ENCODE measurements at places on chromosomes 13 and 19. TPM values are rescaled to one million over a fixed set of nuclear protein-coding genes. Genes with fewer than 3 reads are reported as not detected.
A peak's percentile ranks its signal among the peaks of the same experiment; 100 is the strongest.

DNA sequence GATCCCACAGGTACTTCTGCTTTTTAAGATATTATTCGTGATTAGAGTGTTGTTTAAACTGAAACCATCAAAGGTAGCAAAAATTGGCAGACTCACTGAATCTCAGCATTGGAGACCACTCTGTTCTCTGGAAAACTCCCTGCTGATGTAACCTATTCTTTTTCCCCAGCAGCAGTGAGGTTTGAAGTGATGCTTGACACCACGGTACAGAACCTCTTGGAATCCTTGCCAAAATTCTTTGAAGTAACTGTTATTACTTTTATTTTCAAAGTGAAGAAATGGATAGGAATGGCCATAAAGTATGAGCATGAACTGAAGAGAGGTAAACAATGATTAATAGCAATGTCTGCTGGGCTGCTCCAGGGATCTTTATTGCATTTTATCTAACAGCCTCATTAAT, 66.4 kb upstream of the KL start:
- DNase-seq = peak; percentile 37

DNA sequence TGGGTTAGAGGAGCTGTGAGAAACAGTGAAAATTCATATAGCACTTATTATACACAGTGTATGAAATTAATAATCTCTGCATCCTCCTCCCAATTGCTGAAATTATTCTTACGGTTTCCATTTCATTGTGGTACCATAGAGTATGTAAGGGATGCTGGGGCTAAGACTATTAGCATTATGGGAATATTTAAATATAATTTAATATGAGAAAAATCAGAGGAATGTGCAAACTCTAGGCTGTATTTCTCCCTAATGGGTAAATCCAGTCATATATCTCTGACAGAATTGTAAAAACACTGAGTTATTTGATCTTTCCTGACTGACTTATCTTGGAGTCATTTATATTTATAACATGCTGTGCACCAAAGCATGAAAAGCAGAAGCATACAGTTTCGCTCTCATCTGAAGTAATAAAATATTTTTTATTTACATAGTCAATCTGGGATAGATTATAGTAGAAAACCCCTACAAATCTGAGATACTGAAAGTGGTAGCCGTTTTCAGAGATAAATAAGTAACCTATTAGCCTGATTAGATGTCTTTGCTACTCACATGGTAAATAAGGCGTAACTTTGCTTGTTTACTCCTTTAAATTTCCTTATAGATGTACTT, 34.9 kb downstream of the LRCH1 start:
- DNase-seq = no peak

- DNase-seq = no peak
These were observed 29.8 kb downstream of the TSHZ3 start for GRCh38 chr19:31319465-31319864.

DNA sequence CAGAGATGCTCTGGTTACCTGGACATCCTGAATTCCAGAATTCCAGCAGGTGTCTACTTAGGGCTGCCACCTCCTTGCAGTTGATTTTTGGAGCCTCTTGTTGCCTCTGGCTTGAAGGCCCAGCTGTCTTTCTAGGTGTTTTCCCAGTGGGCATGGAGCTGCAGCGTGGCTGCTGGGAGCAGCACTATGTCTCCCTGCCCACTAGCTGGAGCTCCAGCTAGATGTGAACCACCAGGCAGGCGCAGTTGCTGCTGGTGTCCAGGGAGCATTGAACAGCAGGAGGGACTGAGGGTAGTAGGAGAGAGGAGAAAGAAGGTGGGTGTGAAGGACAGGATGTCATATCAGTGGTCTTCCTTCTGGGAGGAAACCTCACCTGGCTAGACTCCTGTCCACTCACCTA, 9.9 kb upstream of the SELENOW start:
- DNase-seq = no peak

PRKACA gene
- 62.4 TPM for total RNA-seq

IGFLR1 gene
- total RNA-seq = 1.8 TPM

DNA sequence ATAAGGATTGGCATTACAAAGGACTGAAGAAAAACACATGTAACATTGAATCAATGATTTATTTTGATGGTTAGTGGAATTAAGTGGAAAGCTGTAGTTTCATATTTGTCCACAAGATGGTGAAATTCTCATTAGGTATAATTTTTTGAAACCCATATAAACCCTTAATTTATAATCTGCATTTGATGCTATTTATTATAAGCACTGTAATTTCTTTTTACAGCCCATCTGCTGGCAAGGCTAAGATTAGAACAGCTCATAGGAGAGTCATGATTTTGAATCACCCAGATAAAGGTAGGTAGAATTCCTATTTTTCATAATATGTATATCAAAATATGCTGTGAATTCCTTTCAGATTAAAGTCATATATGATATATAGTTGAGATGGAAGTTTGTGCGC, 62.2 kb downstream of the DNAJC15 start:
- DNase-seq = peak; percentile 58

- DNase-seq = peak; percentile 8
These were observed 14.2 kb downstream of the OR7A17 start for GRCh38 chr19:14871619-14872230.

CEACAM3 gene
- not detected for total RNA-seq

TEX29 gene
- total RNA-seq = not detected

GRCh38 chr19:40262422-40262821, 22.7 kb downstream of the AKT2 start:
- DNase-seq = no peak

DNA sequence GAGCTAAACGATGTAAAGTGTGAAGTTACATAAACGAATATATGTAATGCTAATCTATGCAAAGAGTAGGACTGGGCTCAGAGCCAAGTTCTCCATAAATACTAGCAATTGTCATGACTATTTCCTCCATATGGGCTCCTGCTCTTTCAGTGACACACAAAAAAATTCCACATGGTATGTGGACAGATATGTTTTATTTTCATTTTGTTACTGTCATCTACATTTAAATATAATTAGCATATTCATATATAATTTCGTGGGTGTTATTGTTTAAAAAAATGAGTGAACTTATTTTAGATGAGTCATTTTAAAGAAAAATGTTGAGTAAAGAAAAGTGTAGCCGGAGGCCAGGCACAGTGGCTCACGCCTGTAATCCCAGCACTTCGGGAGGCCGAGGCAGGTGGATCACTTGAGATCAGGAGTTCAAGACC, 5.0 kb upstream of the IGSF23 start:
- DNase-seq = no peak

CEACAM21 gene
- total RNA-seq = not detected

GRCh38 chr19:11364935-11365334, 9.5 kb upstream of the SWSAP1 start:
- DNase-seq = no peak

GRCh38 chr13:42753697-42754096, 27.7 kb upstream of the FAM216B start:
- no peak for DNase-seq

DNA sequence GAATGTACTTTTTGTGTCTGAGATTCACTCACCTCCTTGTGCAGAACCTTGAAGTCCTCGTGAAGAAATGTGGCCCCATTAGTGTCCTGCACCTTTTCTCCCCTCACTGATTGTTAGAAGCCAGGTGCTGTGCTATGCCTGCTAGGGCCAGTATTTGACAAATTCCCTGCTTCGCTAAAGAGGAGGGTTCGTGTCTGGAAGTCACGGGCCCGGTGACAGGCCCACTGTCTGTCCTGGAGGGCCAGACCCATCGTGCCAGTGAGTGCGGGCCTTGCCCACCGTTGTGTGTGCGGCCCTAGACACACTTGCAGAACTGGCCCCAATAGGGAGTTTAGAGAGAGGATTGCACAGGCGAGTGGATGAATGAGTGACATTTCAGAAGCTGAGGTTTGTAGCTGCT, 36.8 kb upstream of the GAS6 start:
- DNase-seq = no peak

DNA sequence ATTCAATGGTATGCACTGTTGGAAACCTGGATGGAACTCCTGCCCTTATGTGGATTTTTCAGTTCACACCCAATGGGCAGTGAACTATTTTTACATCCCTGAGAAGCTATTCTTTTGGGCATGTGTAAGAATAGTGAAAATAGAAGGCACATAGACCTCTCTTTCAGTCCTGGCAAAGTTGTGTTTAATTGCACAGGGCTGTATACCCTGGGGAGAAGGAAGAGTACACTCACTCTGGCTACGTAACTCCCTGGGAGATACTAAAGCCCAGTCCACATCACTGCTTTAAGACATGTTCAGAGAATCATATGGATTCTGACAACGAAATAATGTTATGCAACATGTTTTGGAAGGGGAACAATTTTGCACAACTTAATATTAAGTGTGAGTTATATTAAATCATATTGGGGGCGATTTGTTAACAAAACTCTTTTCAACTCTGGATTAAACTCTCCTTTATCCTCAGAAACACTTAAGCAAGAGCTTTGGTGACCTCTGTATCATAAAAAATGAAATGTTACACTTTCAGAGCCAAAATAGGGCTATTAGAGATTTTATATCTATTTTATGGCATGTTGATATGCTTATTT, 166.1 kb downstream of the DCT start:
- DNase-seq = no peak

FAM98C gene
- 8.9 TPM for total RNA-seq

DNA sequence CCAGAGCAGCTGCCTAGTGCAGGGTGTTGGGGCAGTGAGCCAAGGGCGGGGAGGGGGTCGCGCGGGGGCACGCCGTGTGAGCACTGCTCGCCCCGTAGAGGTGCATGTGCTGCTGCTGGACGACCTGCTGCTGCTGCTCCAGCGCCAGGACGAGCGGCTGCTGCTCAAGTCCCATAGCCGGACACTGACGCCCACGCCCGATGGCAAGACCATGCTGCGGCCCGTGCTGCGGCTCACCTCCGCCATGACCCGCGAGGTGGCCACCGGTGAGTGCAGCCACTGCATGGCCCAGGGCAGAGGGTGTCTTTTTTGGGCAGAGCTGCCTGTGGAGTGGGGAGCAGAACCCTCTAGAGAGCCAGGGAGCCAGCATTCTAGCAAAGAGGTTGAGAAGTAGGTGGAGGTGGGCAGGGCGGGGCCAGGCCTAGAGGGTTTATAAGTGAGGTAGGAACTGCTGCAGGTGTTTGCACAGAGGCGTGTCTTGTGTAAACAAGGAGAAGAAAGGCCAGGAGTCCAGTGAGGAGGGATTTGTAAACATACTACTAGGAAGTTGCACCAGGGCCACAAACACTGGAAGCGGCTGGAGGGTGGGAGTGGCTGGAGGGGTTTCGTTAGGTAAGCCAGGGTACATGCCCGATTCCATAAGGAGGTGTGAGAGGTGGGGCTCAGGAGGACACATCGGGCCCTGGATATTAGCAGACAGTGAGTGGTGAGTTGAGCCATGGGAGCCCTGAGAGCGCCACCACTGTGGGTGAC, 21.3 kb downstream of the ARHGEF1 start:
- peak; percentile 16 for DNase-seq

DACT3 gene
- not detected for total RNA-seq

- no peak for DNase-seq
These were observed 156.6 kb downstream of the IRS2 start for GRCh38 chr13:109629737-109630136.

GRCh38 chr13:77390391-77390790, 63.5 kb upstream of the MYCBP2 start:
- DNase-seq = no peak

GRCh38 chr19:6997679-6998445, 23.4 kb downstream of the MBD3L2B start:
- peak; percentile 5 for DNase-seq

DNA sequence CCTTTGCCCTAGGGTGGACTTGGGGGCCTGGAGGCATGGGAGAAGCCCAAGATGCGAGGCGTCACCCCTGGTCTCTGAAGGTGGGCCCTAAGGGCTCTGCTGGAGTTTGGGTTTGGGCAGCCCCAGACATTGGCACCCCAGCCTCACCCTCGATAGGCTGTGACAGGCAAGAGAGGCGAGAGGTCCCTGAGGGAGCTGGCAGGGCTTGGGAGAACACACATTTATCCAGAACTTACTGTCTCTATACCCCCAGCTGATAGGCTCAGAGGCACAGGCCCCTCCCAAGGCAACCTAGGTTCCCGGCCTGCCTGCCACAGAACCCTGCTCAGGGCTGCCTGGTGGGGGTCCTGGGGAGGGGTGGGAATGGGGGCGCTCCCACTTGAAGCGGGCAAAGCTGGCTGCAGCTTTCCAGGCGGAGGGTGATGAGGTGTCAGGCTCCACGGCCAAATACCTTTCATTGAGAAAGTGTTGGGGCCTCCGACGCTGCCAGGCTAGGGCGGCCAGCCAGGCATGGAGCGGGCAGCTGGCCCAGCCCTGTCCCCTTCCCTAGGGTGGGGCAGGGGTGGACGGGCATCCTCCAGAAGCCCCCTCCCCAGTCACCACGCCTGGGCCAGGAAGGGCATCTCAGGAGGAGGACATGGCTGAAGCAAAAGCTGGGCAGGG, 9.7 kb downstream of the CILP2 start:
- DNase-seq = no peak

DNA sequence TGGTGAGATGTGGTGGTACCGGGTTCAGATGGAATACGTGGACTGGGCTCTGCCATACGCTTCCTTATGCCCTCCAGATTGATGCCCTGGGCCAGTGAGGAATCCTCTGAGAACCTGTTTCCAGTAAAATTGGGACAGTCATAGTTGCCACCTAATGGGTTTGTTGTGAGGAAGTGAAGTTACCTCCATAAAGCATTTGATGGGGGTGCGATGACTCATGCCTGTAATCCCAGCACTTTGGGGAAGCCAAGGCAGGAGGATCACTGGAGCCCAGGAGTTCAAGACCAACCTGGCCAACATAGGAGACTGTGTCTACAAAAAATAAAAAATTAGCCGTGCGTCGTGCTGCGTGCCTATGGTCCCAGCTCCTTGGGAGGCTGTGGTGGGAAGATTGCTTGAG, 4.8 kb downstream of the SNRPA start:
- no peak for DNase-seq

DNA sequence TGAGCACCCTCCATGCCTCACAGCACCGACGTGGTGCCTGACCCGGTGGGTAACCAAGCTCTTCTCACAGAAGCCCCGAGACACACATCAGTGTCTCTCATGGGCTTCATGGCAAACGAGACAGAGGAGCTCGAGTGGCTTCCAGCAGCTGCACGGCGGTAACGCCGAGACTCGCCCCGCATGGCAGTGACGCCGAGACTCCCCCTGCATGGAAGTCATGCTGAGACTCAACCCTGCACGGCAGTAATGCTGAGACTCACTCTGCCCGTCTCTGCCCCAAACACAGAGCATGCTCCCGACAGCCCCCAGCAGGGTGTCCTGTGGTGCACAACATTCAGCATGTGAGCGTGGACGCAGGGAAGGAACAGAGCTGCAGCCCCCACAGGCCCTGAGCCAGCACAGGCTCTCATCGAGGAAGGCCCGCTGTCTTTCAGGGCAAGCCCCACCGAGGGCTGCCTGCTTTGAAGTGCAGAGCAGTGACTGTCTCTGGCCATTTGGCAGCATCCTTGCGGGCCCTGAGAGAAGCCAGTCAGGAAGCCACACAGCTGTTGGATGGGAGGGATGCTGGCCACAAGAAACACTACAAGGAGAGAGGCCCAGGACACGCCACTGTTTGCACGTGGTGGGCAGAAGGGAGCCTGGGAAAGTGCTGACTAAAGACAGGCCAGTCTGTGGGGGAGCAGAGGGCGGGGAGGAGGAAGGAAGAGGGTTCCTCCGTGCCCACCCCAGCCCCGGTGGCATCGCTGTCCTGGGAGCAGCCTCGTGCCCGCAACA, 9.5 kb downstream of the GAS6 start:
- no peak for DNase-seq

- peak; percentile 88 for DNase-seq
These were observed 26.1 kb downstream of the GAS6 start for GRCh38 chr13:113837560-113838355.
